ENCODE measurements at places on chromosomes 7 and 10. TPM values are rescaled to one million over a fixed set of nuclear protein-coding genes. Genes with fewer than 3 reads are reported as not detected.

- DNase-seq, result no peak
- H3K4me3 ChIP-seq, result no peak overlapping the region
- H3K27ac ChIP-seq, result no peak overlapping the region
- H3K36me3 ChIP-seq, result peaks cover 83% of the 10 kb centered on the region
- no peaks in the 10 kb centered on the region for H3K4me1 ChIP-seq
These were observed 43.1 kb upstream of the DDC start for GRCh38 chr7:50608196-50608906.

- H3K4me1 ChIP-seq, result peaks cover 65% of the 10 kb centered on the region
- no peak for DNase-seq
- no peaks in the 10 kb centered on the region for H3K27me3 ChIP-seq
- peaks cover 20% of the 10 kb centered on the region for H3K36me3 ChIP-seq
These were observed 66.3 kb downstream of the CHST15 start for GRCh38 chr10:124027031-124027611.

DNA sequence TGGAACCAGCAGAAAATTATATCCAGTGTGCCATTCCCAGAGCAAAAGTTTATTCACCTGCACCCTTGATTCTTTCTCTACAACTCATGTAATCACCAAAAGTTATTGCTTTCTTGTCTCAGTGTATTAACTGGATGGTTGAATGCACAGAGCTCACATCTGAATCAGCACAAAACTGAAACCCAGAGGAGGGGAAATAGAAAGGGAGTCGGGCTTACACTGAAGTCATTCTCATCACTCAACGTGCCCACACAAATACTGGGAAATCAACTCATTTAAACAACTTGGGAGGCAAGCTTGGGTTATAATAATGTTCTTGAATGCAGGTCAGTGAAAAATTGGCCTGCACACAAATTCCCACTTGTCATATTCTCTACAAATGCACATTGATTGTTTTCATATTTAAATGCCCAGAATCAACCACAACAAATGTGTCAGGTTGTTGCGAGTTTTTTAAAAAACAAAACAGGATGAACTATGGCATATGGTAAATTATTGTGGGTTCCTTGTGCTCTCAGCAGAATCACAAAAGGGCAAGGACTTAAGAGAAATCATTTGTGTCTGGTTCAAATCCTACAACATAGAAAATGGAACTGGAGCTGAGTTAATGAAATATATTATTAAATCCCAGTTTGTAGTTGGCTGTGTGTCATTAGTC, 125.9 kb upstream of the NOBOX start:
- DNase-seq, result no peak
- no peak overlapping the region for H3K27ac ChIP-seq

GRCh38 chr7:64951250-64951848, 39.5 kb downstream of the ZNF117 start:
- peaks cover 9% of the 10 kb centered on the region for H3K4me1 ChIP-seq
- no peak overlapping the region for H3K4me3 ChIP-seq
- no peaks in the 10 kb centered on the region for H3K36me3 ChIP-seq
- no peak overlapping the region for H3K27ac ChIP-seq
- H3K27me3 ChIP-seq, result peaks cover 20% of the 10 kb centered on the region

Gene AKR1C4
- total RNA-seq, result not detected

Gene TMEM184A
- 0.23 TPM for total RNA-seq

Data from esophagus muscularis mucosa (tissue), 4 donors.